ENCODE measurements at places on chromosomes 12 and 14.

DNA sequence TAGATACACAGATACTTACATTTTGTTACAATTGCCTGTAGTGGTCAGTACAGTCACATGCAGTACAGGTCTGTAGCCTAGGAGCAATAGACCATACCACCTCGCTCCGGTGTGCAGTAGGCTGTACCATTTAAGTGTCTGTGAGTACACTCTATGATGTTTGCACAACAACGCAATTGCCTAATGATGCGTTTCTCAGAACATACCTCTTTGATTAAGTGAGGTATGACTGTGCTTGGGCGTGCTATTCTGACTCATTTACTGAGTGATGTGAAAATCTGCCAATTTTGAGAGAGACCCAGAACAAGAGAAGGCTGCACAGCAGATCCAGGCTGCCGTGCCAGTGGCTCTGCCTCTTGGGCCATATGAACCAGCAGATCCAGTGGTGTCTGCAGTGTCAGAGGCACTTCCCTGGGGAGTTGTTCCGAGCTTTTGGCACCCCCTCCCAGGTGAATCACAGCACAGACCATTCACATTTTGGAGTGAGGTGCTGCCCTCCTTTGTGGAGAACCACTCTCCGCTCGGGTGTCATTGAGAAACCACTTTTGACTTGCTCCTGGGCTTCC, 20.4 kb downstream of the DLK1 start:
- no peak for DNase-seq

- no peak for DNase-seq
These were observed 183.5 kb downstream of the ADGRD1 start for GRCh38 chr12:131137009-131137835.

GRCh38 chr14:80385336-80385735, 174.0 kb upstream of the DIO2 start:
- DNase-seq = no peak

DNA sequence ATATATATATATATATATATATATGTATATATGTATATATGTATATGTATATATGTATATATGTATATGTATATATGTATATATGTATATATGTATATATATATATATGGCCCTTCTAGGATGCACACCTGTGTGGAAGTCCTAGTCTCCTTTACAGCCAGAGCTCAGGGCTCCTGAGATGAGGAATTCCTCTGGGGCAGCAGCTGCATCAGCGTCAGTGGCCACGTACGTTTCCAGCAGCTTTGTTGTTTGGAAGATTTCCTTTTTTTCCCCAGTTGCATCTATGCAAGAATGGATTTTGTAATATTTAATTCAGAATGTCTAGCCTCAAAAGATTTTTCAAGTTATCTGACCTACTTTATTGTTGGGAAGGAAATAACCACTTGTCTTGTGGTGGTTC, 68.6 kb downstream of the TNFAIP2 start:
- no peak for DNase-seq

- no peak for DNase-seq
These were observed 62.9 kb upstream of the EEA1 start for GRCh38 chr12:92992041-92992440.

Data from Kasumi-1 (cell line).